ENCODE measurements at places on chromosomes 16 and 17. TPM values are rescaled to one million over a fixed set of nuclear protein-coding genes. Genes with fewer than 3 reads are reported as not detected.
A peak's percentile ranks its signal among the peaks of the same experiment; 100 is the strongest.

ST6GALNAC2 gene
- total RNA-seq: not detected

ZNF750 gene
- total RNA-seq: not detected

VAT1 gene
- 10.7 TPM for total RNA-seq

KRT222 gene
- total RNA-seq: not detected

CENPV gene
- 17.2 TPM for total RNA-seq

NF1 gene
- 22.1 TPM for total RNA-seq

DNA sequence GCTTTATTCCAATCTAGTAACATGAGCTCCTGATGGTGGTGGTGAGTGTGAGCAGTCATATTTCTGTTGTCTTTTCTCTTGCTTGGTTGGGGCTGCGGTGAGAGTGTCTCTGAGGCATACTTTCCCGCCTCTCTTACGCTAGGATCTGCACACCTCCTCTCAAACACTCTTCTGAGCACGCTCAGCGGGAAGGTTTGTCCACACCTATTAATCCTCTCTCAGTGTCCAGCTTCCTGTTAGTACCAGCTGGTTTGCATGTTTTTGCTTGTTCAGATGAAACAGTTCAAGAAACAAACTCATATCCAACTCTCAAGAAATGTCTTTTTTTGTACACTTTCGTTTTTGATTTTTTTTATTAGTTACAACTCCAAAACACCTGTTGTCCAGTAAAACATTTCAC is 89.5 kb downstream of the CCDC182 start:
- DNase-seq: no peak

GRCh38 chr16:53892155-53892554 is 188.2 kb downstream of the FTO start:
- peak; percentile 67 for DNase-seq

DNA sequence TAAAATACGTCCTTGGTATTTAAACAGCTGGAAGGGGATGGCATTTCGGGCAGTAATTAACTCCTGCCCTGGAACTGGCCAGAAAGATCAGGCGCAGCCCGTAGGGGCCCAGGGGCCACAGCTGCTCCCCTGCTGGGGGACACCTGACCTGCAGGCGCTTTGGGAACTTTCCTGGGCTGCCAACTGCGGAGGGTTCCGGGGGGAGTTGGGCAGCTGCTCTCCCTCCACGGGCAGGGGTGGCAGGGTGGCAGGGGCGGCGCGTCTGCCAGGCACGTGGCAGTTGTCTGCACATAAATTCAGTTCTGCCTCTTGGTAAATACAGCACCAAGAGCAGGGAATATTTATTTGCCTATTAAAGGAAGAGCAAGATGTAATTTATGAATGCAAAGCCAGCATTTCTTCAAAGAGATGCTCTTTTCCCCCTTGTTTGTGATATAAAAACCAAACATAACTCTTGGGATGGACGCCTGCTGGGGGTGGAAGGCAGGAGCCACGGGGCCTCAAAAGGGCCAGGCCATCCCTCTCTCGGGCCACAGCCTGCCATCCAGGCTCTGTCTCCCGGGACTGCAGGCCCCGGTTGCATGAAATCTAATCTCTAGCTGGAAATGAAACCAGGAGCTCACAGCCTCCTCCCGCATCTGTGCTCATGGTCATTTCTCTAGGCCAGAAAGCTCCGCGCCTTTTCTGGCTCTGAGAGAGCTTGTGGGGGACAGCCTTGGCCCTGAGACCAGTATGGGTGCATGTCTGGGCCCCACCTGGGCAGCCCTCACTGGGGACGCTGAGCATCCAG is 29.9 kb upstream of the CHMP6 start:
- no peak for DNase-seq

DNA sequence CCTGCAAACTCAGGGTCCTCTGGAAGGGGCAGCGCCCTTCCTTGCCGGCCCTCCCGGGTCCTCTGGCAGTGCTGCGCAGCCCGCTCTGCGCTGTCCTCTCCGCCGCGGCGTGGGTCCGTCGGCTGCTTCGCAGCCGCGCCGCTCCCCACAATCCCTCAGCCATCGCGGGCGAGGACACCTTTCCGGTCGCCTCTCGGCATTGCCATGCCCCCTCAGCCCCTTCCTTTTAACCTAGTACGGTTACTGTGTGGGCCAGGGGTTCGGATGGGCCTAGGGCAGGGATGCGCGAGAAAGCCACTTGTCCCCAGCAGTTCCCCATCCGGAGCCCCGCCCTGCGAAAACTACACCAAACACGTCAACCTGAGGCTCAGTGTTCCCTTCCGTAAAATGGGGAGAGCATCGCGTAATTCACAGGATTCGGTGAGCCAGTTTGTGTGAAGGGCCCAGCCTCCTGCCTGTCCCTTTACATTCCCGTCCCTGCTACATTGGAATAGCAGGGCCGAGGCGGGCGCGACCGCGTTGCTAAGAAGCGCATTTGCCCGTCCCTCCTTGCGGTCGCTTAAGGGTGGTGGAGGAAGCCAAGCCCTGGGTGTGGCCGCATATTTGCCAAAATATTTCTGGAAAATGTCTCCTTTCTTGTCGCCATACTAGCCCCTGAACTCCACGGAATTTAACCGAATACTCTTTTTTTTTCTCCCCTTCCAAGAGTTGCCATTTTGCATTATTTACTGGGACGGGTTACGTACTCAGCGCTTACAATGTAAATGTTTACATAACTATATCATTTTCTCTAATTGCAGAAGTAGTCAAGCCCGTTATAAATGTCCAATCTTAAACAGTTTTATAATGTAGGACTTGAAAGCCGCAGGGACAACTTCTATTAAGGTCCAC is 13.2 kb downstream of the COPZ2 start:
- peak; percentile 77 for DNase-seq

DNA sequence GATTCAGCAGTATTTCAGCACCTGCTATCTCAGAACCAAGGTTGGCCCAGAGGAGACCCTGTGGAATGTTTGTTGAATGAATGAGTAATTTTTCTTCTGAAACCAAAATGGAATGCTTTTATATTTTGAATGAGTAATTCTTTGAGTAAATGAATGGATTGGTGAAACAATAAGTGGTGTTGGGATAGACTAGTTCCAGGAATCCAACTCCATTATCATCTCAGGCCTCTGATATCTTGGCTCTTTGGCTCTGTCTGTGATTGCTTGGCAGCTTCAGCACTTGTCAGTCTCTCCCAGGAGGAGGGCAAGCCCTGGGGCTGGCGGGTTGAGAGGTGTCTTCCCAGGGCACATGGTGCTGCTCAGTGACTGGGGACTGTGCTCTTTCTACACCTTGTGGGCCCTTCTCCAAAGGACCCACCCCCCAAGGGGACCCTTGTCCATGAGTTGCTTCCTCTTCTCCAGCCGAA is 284.4 kb upstream of the FOXF1 start:
- DNase-seq: no peak

DNA sequence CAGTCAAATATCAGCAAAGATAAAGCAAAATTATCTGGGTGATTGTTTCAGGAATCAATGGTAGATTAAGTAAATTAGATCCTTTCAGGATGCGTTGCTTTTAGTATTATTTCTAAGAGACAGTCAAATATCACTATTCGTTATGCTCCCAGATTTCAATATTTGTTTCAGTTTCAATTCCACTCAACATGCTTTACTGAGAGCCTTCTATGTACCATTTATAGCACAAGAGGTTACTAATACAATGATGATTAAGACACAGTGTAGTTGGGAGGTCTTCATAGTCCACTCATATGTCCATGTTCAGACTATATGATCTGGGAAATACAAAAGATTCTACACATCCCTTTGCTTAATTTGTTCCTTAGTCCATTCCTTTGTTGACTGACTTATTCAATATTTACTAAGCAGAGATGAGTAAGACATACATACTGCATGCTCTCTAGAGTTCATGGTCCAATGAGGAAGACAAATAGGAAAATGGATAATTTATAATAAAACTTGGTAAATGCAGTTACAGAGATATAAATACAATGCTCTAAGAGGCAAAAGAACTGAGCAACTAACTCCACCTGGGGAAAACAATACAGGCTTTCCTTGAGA is 88.2 kb upstream of the NOG start:
- DNase-seq: no peak

GRCh38 chr17:47738178-47738577 is 5.1 kb downstream of the TBX21 start:
- DNase-seq: no peak

DNA sequence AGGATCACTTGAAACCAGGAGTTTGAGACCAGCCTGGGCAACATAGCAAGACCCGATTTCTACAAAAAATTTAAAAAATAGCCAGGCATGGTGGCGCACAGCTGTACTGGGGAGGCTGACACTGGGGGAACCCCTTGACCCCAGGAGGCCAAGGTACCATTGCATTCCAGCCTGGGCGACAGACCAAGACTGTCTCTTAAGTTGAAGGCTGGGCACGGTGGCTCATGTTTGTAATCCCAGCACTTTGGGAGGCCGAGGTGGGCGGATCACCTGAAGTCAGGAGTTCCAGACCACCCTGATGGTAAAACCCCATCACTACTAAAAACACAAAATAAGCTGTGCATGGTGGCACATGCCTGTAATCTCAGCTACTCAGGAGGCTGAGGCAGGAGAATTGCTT is 74.9 kb downstream of the LITAF start:
- no peak for DNase-seq

- no peak for DNase-seq
These were observed 181.9 kb downstream of the SPECC1 start for GRCh38 chr17:20191056-20191455.

DNA sequence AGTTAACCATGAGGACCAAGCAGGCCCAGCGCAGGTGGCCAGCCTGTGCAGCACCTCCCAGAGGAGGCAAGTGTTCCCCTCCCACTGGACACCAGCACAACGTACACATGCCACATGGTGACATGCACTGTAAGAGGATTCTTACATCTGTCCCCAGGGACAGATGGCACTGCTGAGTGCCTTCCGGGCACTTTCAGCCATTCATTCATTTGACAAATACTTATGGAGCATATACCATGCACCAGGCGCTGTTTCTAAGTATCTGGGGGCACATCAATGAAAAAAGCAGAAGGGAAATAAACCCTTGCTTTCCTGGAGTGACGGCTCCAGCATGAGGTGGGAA is 79.6 kb downstream of the GAS7 start:
- DNase-seq: no peak

DNA sequence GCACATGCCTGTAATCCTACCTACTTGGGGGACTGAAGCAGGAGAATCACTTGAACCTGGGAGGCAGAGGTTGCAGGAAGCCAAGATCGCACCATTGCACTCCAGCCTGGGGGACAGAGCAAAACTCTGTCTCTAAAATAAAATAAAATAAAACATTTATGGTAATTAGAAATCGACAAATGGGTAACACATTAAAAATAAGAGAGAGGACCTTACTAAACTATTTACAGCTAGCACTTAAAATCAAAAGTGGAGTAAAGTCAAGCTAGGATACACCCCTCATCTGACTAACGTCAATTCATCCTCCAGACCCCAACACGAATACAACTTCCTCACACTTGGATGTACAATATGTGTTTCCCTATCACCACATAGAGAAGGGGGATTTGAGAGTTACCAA is 27.8 kb upstream of the RHOT1 start:
- no peak for DNase-seq

DNA sequence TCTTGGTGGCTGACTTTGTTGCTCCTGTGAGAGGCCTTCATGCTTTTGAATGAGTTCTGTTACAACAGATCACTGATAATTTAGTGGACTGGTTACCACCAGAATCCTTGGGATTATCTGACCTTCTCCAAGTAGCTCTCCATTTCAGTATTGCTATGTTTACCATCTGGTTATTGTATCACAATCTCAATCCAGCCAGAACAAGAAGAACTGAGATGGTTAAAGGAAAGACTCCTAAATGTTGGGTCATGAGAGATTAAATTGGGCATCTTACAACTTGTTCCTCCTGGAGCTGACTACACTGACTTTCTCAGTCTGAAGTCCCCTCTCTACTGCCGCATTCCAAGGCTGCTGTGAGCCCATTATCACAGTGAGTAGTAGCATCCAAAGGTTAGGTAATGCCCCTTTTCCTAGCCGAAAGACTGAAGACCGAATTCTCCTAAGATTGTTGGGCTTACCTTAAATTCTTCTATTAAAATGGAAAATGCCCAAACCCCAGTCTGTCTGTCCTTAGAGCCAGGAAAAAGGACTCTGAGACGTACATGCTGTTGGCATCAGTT is 181.7 kb upstream of the TBX2 start:
- DNase-seq: no peak

DNA sequence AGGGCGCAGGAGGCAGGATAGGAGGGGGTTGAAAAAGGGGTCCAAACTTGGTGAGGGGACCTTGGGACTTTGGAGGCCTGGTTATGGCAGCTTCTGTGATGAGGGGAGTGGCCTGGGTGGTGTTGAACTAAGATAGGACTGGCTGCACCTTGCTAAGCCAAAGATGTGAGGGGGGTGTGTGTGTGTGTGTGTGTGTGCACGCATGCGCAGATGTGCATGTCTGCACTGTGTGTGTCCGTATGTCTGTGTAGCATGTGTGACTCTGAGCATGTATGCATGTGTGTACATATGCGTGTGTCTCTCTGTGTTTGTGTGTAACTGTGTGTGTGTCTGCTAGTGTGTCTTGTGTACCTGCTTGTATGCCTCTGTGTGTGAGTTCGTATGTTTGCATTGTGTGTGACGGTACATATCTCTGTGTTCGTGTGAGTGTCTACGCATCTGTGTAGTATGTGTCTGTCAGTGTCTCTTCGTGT is 4.1 kb downstream of the SLC16A5 start:
- DNase-seq: no peak

- DNase-seq: no peak
These were observed 170.4 kb downstream of the ZFHX3 start for GRCh38 chr16:72877374-72878028.

- no peak for DNase-seq
These were observed 102.1 kb downstream of the PITPNC1 start for GRCh38 chr17:67479148-67479547.

- no peak for DNase-seq
These were observed 153.2 kb upstream of the KCNJ18 start for GRCh38 chr17:21539146-21539545.

- DNase-seq: peak; percentile 63
These were observed 191.0 kb upstream of the RPL38 start for GRCh38 chr17:74012465-74012864.

- DNase-seq: no peak
These were observed 23.0 kb downstream of the MAPK8IP3 start for GRCh38 chr16:1729026-1729425.

All from activated CD8-positive, alpha-beta memory T cell treated with anti-CD3 and anti-CD28 coated beads, Interleukin-2, amount 10 ng/mL, durations not matched to agents 7 days and 5 days (primary cell).